HFFc6 (cell line): ENCODE measurements at places on chromosomes 7 and 10.

DNA sequence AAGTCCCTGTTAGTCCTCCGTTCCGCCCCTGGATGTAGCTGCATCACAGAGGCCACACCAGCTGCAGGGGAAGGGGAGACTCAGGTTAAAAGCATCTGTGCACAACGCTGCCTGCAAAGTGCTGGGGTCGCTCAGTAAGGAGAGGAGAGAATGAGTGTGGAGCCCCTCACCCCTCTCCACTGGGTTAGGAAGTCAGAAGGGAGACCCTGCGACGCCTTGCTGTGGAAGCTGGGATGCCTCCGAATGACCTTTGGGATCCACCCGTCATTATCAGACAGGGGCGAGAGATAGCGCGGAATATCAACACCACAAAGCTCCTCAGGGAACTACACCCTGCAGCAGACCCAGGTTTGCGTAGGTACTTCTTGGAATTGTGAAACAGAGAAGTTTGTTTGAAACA is 167.7 kb upstream of the SHH start:
- DNase-seq: no peak

- DNase-seq: no peak
Measured at GRCh38 chr7:92932450-92932849, 96.1 kb upstream of the CDK6 start.

- no peak for DNase-seq
Measured at GRCh38 chr7:88146616-88147015, 73.2 kb downstream of the SRI start.

DNA sequence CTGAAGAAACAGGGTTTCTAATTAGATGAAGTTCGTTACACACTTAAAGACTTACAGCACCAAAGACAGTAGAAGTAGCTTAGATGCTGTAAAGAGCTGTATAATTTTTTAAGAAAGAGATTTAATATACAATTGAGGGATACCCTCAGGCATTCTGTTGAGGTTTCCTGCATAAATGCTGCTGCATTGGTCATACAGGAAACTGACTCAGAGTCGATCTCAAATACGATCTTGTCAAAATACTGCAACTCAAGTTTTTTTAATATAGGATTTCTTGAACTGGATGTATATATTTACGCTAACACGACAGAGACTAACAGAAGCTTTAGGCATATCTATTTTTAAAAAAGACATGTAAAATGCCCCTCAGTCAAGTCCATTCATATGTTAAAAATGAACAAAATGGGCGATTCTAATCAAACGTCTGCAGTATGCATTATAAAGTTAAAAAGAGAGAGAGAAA is 2.4 kb upstream of the ARID5B start:
- DNase-seq: peak; percentile 83

DNA sequence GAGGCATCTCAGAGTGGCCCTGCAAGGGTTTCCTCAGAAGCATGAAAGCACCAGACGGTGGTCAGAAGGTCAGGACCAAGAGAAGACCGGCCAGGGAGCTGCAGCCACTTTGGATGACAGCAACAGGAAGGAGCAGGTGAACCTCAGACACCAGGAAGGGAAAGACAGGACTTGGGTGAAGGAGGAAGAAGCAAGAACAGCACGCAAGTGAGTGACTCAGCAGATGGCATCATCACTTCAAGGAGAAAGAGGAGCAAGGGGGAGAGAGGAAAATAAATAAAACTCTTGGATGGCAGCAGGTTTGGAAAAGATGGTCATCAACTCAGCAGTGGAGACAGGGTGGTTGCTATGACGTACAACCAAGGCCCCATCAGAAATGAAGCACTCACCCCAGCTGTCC is 31.6 kb downstream of the NCAPG2 start:
- peak; percentile 63 for DNase-seq

GRCh38 chr10:83934641-83935338 is 204.5 kb upstream of the GHITM start:
- no peak for DNase-seq

DNA sequence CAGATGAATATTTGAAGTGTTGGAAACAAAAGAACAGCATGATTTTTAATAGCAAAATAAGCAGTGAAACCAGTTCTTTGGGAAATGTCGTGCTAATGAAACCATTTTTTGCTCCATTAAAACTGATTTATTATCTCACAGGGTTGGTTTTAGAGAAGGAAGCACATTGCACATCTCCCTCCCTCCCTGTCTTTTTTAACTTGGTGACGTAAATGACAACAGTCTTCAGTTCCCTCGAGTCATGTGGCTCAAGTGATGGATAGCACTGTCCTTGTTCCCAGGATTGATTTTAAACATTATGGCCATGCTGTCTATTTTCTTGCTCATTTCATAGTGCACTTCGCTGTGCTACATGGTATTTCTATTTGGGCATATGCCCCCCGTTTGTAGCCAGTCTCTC is 105.9 kb downstream of the DOCK1 start:
- no peak for DNase-seq

DNA sequence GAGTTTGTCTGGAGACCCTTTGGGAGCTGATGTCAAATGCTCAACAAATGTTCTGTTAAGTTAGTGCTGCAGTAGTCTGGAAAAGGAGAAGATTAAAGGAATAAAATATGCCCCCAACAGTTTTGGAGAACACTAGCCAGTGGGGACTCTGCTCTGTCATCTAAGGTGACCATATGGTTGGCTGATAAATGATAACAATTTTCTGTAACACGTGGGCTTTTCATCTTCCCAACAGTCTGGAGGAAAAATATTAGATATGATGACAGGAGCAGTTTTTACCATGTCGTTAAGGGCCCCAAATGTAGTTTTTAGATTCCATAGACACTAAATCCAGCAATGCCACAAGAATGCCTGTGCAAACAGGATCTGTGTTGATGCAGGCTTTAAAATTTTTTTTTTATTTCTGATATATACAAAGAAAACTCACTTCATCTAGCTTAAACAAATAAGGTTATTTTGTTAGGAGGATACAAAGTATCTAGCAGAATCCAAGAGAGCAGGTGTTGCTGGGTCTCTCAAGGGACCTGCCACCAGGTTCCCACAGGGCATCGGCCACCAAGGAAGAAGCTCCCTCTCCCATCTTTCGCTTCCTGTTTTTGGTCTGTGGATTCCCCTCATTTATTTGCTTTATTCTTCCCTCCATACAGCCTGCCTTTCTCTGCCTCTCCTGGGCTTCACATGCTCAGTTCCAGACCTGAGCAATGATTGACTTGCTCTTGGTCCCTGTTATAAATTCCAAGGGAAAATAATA is 6.2 kb upstream of the CFAP58 start:
- DNase-seq: no peak

DNA sequence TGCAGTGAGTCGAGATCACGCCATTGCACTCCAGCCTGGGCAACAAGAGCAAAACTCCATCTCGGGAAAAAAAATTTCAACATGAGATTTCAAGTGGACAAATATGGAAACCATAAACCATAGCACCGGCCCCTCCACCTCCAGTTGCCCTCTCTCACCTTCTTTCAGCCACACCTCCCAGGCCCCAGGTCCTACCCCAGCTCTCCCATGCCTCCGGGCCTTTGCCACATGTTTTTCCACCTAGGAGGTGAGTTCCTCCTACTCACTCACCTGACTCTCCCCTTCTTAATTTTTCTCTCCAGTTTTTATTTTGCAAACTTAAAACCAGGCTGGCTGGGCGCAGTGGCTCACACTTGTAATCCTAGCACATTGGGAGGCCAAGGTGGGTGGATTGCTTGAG is 13.7 kb upstream of the CLDN4 start:
- no peak for DNase-seq

DNA sequence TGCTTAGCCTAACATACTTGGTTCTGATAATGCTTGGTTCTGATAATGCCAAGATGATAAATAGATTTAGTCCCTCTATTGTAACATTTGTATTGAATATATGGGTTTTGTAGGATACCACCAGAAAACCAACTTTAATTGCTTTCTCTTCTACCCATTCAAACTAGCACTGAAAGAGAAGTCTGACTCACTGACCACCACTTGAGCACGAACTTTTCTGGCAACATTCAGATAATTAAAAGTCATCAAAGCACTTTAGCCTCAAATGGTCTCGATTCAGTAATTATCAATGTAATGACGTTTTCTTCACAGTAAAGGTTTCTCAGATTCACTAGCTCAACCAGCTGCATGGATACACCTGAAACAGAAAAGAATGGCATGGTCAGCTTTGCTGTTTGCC is 63.0 kb downstream of the HDAC9 start:
- DNase-seq: no peak

DNA sequence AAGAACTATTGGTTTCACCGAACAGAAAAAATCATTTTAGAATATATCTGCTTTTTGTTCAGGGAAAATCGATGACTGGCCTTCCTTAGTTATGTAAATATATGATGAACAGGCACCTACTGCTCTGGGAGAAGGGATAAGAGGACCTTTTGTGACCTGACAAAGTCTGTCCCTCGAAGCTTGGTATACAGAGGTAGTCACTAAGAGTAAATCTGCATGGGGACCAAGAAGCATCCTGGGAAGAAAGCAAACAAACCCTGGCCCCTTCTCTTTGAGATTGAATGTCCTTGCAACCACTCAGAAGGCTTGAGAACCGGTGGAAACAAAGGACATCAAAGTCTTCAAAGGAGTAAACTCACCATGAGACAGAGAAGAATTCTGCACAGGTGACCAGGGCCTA is 52.3 kb downstream of the SKIDA1 start:
- no peak for DNase-seq

- no peak for DNase-seq
Measured at GRCh38 chr10:1294748-1295147, 238.6 kb downstream of the WDR37 start.

DNA sequence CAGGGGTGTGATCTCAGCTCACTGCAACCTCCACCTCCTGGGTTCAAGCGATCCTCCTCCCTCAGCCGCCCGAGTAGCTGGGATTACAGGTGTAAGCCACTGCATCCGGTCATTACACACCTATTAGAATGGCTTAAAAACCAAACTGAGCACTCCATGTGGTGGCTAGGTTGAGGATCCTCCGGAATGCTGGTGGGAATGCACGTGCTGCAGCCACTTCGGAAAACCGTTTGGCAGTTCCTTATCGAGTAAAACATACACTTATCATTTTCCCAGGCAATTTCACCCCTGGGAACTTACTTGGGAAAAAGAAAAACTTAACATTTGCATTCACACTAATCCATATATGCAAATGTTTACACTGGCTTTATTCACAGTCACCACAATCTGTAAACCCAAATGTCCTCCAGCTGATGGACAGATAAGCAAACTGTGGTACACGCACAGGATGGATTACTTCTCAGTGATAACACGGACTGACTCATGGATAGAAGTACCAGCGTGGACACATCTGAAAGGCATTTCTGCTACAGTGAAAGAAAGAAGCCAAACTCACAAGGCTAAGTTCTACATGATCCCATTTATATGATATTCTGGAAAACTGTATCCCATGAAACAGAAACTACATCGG is 20.4 kb downstream of the RFC2 start:
- peak; percentile 89 for DNase-seq

DNA sequence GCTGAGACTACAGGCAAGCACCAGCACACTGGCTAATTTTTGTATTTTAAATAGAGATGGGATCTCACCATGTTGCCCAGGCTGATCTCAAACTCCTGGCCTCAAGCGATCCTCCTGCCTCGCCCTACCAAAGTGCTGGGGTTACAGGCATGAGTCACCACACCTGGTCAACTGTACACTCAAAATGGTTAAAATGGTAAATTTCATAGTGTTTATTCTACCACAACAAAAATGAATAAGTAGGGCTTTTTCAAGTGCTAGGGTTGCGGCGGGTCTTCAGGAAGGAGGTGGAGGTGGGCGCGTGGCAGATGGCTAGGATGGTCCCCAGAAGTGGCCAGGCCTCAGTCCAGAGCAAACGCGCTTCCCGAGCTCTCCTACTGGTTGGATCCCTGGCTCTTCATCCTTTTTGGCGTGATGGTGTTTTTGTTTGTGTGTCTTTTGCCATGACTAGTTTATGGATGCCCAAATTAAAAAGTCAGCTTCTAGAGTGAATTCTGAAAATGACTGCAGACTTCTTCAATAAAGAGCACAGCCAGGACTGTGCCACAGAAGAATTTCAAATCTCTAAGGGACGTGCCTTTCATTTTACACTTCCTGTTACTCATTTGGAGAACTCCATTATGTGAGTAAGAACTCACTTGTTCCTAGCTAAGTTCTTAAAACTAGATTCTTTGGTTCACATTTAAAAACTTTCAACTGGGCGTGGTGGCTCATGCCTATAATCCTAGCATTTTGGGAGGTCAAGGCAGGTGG is 73.9 kb downstream of the TMEM130 start:
- no peak for DNase-seq

DNA sequence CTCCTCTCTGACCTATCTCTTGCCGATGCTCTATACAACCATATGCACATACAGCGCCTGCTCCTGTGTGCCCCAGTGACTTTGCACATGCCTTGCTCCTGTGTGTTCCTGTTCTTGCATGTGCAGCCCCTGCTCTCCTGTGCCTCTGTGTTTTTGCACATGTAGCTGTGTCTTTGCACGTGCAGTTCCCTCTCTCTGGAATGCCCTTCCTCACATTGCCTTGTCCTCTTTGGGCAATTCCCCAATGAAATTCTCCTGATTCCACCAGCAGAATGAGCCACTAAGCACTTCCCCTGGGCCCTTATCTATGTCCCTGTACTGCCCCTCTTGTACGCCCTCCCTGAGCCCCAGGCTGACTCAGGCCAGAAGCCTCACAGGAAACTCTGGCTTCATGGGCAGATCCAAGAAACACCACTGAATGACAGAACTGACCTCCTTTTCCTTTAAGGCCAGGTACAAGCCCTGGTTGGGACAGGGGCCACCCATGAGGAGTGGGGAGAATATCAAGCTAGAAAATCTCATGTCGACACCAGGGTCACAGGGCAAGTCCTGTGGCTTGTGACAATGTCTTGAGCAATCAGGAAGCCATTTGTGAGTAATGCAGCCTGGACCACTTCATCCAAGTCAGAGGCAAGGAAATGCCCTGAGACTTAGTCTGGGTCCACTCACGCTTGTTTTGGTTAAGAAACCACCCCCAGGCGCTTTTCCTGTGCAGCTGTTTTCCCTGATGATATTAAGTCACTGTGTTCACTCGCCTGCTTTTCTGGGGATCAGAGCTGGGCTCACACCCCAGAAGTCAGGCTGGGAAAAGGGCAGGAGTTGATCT is 1.9 kb upstream of the ARHGAP22 start:
- DNase-seq: peak; percentile 99
